ENCODE measurements at places on chromosomes 7 and 10.

DNA sequence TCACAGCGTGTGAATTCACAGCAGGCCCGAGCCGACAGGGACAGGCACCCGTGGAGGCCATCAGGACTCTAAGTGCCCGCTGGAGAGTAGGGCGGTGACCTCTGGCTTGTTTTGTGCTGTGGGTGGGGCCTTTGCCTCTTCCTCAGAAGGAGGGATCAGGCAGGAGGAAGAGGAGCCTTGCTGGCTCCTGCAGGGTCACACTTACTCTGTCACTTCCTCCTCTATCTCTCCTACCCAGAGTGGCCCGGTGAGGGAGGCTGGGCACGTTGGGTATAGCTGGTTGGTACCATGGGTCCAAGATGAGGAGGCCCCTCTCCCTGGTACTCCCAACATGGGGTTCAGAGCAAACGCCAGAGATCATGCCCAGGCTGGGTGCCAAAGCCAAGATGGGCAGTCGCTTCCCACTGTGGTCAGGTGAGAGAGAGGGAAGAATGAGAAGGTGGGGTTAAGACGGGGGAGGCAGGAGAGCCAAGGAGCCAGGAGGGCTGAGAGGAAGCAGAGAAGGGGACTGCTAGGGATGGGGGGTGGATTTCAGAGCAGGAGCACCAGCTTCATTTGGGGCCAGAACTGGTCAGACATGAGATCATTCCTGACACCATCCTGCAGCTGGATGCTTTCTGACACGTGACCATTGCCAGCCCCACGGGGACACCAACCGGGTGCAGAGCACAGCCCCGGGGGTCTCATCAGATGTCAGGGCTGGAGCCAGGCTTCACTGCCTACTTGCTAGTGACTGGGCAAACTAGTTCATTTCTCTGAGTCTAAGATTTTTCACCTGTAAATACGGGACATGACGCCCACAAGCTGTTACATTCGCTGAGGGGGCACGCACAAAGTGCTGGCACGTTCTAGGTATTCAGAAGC, 54.8 kb upstream of the CACUL1 start:
- DNase-seq: no peak

GRCh38 chr7:10940704-10941355, 32.8 kb upstream of the PHF14 start:
- DNase-seq: peak; percentile 9

DNA sequence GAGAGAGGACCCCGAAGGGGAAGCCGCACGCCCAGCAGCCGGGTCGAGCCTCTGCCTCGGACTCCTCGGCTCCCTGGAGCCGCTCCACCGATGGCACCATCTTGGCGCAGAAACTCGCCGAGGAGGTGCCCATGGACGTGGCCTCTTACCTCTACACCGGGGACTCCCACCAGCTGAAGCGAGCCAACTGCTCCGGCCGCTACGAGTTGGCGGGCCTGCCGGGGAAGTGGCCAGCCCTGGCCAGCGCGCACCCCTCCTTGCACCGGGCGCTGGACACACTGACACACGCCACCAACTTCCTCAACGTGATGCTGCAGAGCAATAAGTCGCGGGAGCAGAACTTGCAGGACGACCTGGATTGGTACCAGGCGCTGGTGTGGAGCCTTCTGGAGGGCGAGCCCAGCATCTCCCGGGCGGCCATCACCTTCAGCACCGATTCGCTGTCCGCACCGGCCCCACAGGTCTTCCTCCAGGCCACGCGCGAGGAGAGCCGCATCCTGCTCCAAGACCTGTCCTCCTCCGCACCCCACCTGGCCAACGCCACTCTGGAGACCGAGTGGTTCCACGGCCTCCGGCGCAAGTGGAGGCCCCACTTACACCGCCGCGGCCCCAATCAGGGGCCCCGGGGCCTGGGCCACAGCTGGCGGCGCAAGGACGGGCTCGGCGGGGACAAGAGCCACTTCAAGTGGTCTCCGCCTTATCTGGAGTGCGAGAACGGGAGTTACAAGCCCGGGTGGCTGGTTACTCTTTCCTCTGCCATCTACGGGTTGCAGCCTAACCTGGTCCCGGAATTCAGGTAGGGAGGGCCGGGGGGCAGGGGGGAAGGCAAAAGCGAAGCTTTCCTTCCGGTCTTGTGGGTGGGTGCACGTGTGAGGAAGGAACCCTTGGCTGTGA, 973 bp downstream of the GPR158 start:
- no peak for DNase-seq

DNA sequence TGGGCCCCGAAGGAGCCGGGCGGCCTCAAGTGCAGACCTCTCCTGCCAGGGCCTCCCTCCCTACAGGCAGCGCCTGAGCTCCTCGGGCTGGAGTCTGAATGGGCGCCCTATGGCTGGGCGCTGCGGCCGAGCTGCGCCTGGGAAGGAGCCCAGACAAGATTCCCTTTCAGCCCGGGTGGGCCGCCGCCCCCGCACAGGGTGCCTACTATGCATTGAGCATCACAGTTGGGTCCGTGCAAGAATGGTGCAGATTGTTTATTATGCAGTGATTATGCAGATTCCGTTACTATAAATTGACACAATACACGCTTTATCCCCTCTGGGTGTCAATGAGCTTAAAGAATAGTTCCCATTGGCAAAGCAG, 77.2 kb upstream of the PDGFA start:
- no peak for DNase-seq

DNA sequence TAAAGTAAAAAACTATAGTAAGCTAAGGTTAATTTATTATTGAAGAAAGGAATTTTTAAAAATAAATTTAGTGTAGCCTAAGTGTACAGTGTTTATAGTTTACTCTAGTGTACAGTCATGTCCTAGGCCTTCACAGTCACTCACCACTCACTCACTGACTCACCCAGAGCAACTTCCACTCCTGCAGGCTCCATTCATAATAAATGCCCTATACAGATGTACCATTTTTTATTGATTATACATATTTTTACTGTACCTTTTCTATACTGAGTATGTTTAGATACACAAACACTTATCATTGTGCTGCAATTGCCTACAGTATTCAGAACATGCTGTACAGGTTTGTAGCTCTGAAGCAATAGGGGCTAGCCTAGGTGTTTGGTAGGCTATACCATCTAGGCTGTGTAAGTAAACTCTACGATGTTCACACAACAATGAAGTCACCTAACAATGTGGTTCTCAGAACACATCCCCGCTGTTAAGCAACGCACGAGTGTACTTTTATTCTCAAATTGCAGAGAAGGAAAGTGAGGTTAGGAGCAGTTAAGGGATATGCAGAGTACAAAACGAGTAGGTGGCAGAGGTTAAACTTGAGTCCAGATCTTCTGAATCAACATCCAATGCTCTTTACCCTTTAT, 38.9 kb upstream of the PLCE1 start:
- DNase-seq: no peak

- DNase-seq: no peak
These were observed 21.9 kb downstream of the SND1 start for GRCh38 chr7:127673902-127674301.

DNA sequence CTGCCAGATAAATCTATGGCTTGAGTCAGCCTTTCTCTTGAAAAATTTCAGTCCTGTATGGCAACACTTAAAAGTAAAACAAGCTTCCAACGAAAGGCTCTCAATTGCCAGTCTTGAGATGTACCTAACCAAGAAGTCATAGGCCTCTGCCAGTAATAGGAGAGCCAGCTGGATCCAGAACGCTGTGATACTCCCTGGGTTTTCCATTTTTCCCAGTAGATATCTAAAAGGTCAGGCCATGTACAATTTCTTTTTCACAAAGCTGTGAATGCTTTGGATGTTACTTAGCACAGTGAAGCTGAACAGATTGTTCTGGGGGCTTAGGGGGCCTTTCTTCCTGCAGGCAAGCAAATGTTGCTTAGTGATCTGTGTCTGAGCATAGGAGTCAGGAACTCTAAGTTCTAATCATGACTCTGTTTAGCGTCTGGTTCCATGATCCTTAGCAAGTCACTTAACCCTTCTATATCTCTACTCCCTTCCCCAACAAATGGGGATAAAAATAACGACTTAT, 86.5 kb downstream of the ARMH3 start:
- no peak for DNase-seq

DNA sequence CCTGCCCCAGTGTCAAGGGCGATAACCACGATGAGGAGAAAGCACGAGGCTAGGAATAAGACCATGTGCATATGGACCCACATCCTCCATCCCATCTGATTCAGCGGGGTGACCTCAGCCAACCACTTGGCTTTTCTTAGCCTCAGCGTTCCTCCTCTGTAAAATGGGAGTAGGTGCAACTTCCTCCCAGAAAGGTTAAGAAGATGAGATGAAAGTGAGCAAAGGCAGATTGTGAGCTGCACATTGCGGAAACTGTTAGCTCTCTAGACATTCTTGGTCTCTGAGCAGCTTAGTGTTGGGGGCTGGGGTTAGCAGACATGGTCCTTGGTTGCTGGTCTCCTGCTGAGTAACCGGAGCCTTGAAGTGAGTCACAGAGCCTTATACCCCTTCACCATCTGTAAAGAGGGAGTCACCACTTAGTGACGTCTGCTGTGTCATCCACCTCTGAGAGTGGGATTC, 497.3 kb upstream of the GALNT17 start:
- no peak for DNase-seq

DNA sequence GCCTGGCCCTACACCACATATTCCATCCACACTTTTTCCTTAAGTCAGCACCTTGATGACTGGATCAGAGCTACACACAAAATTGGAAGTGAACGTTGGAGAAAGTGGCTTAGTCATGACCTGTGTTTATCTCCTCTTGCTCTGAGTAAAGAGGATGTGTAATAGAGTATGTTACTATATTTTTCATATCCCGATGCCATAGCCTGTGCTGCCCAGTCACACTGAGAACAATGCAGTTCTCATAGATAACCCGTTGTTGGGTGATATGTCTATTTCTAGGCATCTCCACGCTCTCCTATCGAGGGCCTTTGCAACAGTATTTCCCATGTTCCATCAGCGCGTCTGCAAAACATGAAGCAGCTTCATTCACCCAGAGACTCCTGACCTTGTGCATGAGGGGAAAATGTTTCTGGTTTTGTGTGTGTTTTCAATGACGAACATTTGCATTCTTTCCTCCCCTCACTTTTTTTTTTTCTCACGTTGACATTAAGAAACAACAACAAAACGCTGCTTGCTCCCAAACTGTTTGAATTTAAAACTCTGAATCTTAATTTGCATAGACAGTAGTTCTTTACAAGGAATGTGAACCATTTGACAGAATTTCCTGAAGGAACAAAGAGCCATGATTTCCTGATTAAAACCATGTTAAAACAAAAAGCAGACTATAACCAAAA, 43.4 kb downstream of the GRK5 start:
- peak; percentile 56 for DNase-seq

GRCh38 chr10:6756716-6757115, 176.6 kb upstream of the PRKCQ start:
- no peak for DNase-seq

DNA sequence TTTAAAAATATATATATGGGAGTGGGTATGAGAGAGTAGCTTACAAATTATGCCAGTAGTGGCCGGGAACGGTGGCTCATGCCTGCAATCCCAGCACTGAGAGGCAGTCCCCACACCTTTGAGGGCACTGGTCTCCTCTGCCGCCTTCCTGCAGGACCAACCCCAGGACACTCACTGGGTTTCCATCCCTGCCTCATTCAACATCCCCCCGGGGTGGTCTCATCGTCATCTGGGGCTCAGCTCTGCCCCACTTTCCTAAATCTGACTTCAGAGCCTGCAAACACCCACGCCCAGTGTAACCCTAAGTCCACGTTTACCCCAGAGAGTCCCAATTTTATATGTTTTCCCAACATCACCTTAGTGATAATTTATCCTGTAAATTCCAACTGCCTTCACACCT, 96.5 kb downstream of the DIP2C start:
- no peak for DNase-seq
